ENCODE measurements at places on chromosomes 11 and 22.

DNA sequence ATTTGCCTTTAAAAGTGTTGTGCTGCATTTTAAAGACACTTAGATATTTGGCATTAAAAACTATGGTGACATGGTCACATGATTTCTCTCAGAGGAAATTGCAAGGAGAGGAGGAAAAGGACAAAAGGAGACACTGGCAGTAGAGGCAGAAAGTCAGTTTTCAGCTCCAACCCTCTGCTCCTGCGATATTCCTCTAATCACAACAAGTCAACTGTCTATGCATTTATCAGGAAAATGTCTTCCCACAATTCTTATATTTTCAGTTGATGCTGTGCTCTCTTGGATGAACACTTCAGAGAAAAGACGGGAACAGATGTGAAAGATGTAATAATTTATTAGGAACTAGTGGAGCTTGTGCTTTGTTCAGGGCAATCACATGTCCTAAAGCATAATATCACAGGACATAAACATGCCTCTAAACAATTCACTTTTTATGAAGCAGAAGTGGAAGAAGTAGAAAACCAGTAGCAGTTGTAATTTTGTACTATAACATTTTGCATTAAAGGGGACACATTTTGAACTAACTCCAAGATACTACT lies 340.8 kb upstream of the PITPNB start:
- DNase-seq = no peak

DNA sequence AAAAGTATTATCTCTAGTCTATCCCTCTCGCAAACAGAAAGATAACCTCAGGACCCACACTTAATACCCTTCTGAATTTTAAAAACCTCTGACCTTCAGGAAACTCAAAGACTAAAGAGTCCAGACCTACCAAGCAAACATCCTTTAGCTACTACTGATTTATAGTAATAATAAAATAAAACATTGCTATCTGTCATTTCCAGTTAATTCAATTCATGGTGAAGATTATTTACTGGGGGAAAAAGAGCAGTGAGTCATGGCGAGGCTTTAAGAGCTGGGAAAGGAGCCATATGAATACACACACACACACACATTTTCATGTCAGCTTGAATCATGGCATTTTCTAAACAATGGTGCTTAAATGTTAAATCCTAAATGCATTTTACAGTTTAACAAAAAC lies 87.1 kb downstream of the FAM76B start:
- no peak for DNase-seq

GRCh38 chr11:72583177-72583553 lies 91.1 kb downstream of the PDE2A start:
- DNase-seq = no peak

DNA sequence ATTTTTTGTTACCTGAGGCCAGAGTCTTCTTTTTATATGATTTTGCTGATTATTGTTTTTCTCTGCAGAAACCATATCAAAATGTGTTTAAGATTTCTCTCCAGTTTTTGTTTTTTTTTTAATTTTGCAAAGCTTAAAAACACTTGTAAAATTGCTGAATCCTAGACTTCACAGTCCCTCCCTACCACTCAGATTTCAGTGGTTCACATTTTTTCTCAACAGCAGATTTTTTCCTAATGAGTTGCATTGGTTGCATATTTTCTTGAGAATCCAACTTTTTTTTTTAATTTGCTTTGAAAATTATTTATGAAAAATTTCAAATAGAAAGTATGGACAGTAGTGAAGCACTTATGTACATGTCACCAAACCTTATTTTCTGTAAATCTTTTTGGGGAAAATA lies 5.8 kb downstream of the ARL14EP start:
- DNase-seq = no peak

DNA sequence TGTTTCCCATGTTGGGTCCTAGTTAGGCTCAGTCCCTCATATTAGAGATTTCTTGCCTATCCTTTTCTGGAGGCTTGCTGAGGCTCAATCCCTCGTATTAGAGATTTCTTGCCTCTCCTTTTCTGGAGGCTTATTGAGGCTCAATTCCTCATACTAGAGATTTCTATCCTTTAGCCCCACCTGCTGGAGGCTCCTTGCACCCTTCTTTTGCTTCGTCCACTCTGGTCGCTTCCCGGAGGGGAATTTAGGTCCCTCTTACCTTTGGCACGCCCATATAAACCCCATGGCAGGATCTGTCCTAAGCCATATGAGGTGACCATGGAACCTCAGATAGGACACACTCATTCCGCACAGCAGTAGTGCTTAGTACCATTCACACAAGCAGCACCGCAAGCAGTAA lies 15.9 kb downstream of the CYP2D6 start:
- DNase-seq = no peak

DNA sequence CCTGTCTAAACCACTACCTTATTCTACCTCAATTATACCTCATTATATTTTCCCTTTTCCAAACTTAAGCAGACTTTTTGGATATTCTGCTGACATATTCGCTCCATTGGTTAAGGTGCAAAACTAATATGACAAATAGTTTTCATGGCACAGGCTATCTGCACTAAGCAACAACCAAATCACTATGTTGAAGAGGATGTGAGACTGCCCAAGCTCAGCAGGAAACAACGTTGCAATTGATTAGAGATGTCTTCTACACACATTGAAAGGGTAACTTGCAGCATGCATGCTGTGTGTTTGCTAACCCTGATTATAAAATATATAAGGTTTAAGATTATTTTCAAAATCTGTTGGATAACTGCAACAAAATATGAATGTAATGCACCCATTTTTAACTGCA lies 61.6 kb downstream of the STK33 start:
- DNase-seq = no peak

DNA sequence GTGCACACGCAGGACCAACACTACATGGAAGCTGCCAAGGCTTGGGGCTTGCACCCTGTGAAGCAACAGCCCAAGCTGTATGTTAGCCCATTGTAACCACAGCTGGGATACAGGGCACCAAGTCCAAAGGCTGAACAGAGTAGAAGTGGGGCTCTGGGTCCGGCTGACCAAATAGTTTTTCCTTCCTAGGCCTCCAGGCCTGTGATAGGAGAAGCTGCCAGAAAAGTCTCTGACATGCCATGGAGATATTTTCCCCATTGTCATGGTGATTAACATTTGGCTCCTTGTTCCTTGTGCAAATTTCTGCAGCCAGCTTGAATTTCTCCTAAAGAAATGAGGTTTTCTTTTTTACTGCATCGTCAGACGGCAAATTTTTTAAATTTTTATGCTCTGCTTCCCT lies 941.2 kb downstream of the FAM181B start:
- no peak for DNase-seq

GRCh38 chr22:24103301-24103700 lies 78.0 kb upstream of the SUSD2 start:
- DNase-seq = peak; percentile 17

DNA sequence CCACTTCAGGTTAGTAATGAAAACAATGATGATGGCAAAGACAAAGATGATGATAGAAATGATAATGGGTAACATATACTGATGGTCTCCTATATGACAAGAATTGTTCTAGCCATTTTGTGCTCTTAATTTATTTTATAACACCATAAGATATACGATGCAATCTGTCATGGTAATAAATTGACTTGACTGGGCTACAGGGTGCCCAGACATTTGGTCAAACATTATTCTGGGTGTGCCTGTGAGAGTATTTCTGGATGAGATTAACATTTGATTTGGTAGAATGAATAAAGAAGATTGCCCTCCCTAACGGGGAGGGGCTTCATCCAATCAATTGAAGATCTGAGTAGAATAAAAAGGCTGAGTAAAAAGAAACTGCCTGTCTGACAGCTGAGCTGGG lies 237.3 kb downstream of the LARGE1 start:
- DNase-seq = no peak

DNA sequence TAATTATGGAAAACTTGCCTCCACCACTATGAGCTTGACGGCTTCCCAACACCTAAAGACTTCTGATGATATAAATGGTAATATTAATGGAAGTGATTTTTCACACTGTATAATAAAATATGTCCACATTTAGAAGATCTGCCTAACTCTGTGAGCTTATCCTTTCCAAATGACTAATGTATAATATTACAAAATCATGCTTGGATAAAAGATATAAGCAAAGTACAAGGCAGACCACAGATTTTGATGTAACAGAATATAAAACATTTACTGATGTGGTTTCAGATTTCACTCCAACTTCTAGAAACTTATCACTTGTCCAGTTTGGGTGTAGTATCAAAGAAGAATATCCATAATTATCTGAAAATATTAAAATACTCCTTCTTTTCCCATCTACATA lies 36.9 kb downstream of the GALNT18 start:
- DNase-seq = no peak

DNA sequence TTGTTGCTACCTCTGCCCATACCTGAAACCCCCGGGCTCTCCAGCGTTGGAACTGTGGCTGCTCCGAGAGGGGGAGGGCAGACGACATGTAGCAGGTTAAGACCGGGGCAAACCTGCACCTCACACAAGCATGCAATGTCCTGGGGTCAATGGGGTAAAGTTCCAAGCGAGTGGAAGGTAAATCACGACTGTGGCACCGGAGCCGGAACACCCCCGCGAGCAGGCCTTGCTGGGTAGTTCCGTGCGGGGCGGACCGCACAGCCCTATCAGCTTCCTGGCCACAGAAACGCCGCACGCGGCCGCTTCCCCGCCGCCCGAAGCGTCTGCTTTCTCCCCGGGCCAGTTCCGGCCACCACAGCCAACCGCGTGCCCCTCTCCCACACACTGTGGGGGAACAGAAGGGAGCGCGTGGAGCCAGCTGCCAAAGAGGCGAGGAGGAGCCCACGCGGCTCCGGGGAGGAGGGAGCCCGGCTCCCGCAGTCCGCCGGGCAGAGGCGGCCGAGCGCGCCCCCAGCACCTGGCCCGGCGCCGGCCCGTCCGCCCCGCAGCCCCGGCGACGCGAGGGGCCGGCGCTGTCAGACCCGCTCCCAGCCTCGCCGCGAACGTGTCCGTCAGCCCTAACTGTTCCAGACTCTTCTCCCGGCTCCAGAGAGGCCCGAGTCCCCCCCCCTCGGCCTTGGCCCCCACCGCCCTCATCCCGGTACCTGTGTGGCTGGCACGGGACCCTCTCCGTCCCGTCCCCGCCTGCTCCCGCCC lies 1.6 kb downstream of the SPTBN2 start:
- DNase-seq = no peak

DNA sequence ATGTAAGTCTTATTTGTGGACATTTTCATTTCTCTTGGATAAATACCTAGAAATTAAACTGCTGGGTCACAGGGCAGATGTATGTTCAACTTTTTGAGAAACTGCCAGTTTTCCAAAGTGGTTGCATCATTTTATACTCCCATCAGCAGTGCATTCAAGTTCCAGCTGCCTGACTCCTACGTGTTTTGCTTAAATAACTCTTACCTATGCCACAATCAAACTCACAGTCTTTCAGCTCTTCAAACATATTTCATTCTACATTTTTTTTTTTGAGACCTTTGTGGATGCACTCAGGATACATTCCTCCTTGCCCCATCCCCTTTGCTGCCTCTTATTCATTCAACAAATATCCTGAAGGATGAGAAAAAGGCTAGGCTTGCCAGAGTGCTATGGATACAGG lies 9.2 kb downstream of the TCF20 start:
- DNase-seq = no peak

DNA sequence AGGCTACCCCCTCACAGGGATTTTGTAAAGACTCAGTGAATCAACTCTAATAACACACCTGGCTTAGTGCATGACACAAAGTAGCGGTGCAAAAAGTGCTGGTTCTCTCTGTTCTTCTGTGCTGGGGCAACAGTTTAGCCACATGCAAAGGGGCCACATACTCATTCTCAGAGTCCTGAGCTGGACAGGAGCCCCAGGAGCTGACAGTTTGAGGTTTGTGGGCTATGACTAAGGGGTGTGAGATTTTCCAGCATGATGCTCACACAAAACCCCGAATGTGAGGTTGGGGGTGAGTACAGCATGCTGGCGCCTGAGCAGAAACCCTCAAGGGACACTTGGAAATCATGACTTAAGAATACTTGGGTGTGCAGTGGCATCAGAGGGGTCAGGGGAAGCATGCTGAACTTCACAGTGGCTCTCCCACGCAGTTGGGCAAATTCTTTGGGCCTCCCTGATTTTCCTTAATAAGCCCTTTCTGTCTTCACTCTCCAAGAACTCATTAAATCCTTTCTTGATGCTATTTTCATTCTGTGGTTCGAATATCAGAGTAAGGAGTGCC lies 31.0 kb downstream of the TMPRSS5 start:
- DNase-seq = no peak

DNA sequence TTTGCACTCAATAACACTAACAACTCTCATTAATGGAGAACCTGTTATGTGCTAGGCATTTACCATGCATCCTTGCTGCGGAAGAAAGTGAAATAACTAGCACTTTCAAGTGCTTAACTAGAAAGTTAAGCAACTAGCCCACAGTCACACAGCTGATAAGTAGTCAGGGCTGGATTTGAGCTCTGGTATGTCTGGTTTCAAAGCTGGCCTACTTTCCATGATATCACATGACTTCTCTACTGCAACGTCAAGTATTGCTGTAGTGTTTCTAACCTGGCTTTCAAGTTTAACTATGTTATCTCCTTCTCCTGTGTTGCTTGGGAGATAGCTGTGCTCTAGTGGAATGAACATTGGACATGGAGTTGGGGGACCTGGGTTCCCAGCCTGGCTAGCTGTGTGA lies 12.1 kb downstream of the SLC15A3 start:
- DNase-seq = no peak

DNA sequence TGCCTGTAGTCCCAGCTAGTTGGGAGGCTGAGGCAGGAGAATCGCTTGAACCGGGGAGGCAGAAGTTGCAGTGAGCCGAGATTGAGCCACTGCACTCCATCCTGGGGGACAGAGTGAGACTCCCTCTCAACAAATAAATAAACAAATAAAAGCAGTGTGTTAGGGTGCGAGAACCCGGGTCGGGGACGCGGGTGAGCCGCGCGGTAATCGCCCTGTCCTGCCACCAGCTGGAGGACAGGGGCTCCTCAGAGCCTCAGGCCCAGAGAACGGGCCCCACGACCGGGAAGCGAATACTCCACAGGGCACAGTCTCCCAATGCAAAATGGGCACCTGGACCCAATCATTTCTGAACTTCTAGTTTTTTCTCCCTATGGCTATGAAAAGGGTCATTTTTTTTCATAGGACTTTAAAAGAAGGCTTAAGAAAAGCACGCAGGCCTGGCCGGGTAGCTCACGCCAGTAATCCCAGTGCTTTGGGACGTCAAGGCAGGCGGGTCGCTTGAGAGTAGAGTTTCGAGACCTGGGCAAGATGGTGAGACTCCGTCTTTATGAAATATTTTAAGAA lies 744 bp upstream of the MCM5 start:
- no peak for DNase-seq

- no peak for DNase-seq
Measured at GRCh38 chr11:81165164-81165563, 1568.5 kb downstream of the FAM181B start.

DNA sequence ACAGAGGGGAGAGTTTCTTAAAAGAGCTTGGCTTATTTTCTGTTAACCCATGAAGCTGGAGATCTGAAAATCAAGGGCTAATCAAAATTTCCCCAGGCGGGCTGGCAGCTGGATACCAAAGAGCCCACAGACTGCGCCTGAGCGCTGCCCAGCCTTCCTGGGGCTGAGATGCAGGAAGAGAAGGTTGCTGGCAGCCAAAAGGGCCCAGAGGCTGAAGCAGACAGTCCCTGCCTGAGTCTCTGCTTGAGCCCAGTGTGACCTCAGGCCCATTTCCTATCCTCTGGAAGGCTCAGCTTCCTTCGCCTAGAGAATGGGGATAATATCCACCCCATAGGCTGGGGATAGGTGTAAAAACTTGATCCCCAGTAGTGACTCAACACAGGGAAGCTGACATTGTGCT lies 49.1 kb downstream of the ARRB1 start:
- DNase-seq = no peak

Measured in cardiac septum (tissue), 1 donor.